ENCODE measurements at places on chromosomes 6 and 20.

GRCh38 chr6:150153905-150154492 is 11.2 kb downstream of the PPP1R14C start:
- no peak for DNase-seq

- DNase-seq = no peak
Observed at GRCh38 chr6:135269481-135269891, 88.4 kb downstream of the MYB start.

DNA sequence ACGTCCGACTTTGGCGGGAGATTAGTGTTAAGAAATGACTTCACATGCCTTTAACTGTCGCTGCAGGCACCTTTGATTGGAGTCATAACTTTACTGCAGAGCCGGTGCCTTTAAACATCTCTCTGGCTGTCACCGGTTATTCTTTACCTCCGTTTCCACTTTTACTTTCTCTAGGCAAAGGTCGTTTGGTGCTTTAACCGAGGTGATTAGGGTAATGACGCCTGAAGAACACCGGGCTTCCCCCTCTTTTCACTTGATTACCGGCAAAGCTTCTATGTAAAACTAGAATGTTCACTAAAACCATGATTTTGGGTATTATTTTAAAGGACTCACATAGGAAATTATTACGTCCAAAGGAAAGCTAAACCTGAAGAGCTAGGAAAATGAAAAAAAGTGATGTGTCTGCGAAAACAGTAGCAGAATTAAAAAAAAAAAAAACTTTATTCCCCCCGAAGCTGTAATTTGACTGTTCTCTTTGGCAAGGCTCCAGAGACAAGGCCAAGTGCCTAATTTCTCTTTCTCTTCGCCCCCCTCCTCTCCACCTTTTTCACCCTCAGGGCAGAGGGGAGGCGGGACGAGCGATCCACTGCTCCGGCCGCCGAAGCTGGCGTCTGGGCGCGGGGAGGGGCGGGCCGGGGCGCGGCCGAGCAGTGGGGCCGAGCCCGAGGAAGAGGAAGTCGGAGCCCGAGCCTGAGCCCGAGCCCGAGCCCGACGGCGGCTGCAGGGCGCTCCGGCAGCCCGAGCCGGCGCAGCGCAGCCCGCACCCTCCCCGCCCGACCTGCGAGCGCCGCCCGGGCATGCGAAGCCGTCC is at the start of gene PLEKHG1:
PLEKHG1 (plus strand) TSS at position 687 of the 811 bp plus-strand sequence. CDS start 133,797 bp downstream, outside the sequence.
- DNase-seq = peak; percentile 68

DNA sequence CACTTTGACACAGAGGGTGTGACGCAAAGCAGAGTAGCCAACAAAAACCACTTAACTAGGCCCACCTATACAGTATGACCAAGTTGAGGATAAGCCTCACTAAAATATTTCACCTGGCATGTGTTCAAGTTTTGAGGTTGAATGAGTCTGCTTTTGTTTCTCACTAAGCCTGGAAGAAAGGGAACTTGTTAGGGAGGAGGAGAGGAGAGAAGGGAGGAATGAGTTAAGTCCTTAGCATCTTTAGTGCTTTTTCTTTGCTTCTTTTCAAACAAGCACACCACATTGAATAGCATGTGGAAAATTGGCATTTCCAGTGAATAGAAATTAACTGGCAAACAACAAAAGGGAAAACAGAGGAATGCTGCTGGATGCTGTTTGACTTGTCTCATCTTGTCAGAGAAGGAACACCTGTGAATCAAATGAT is 461.9 kb downstream of the GJA1 start:
- DNase-seq = no peak

- DNase-seq = peak; percentile 69
Observed at GRCh38 chr6:33427585-33428223, 7.8 kb downstream of the SYNGAP1 start.

- DNase-seq = no peak
Observed at GRCh38 chr20:53731595-53731994, 138.0 kb upstream of the ZNF217 start.

- no peak for DNase-seq
Observed at GRCh38 chr6:142845143-142845571, 99.8 kb downstream of the HIVEP2 start.
